Thymus (tissue), 14 donors: ENCODE measurements at places on chromosomes 16 and 17.

DNA sequence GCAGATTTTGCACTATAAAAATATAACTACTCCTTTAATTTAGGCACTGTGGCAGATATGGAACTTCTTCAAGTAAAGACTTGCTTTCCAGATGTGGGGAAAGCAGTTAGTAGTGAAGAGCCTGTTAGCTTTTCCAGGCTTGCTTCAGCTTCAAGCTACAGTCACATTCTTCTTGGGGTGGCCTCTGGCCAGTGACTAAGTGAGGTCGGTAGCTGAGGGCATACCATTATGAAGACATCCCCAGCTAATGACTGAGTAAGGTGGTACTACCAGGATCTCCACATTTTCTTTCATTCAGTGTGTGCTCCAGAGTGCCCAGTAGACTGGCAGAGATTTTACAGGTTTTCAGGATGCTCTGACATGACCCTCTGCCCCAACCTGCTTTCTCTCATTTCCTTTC lies 167.1 kb upstream of the KIF2B start:
- H3K4me3 ChIP-seq, result no peak overlapping the region
- no peak for DNase-seq
- no peaks in the 10 kb centered on the region for H3K27me3 ChIP-seq
- no peaks in the 10 kb centered on the region for H3K4me1 ChIP-seq

DNA sequence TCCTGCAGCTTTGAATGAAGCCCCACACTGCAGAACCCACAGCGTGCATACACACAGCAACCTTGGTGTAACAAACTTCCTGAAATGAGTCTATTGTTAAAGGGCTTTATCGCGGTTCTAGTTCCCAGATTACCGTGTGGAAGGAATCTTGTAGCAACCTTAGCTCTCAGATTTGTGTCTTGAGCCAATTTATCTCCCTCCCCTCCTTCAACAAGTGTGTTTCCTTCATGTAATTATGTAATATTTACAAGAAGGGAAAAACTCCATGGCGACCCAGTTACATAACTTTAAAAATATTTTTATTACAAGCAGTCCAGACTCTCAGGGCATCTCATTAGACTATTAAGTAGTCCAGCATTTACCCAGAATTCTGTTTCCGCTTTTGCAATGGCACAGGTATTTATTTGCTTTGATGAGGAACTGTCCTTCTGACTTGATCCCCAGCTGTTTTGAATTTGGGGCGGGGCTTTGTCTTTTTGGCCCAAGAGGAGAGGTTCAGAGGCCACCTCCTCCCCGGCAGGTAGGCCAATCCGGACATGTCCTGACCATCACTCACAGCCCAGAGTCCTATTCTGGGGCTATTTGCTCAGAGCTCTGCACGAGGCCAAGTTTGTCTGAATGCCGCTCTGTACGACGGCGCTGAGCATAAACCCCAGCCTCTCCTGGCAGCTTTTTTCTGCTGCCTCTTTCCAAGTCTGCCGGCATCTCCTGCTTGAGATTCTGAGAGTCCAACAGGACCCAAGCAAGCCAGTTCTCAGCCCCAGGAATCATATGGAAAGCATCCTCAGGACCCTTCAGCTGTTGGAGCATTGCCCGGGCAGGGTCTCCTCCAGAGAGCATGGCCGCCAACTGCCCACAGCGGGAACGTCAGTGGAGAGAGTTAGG lies 35.6 kb downstream of the CLEC16A start:
- peaks cover 61% of the 10 kb centered on the region for H3K4me1 ChIP-seq
- no peak for DNase-seq
- H3K27me3 ChIP-seq, result no peaks in the 10 kb centered on the region
- peaks cover 51% of the 10 kb centered on the region for H3K36me3 ChIP-seq

DNA sequence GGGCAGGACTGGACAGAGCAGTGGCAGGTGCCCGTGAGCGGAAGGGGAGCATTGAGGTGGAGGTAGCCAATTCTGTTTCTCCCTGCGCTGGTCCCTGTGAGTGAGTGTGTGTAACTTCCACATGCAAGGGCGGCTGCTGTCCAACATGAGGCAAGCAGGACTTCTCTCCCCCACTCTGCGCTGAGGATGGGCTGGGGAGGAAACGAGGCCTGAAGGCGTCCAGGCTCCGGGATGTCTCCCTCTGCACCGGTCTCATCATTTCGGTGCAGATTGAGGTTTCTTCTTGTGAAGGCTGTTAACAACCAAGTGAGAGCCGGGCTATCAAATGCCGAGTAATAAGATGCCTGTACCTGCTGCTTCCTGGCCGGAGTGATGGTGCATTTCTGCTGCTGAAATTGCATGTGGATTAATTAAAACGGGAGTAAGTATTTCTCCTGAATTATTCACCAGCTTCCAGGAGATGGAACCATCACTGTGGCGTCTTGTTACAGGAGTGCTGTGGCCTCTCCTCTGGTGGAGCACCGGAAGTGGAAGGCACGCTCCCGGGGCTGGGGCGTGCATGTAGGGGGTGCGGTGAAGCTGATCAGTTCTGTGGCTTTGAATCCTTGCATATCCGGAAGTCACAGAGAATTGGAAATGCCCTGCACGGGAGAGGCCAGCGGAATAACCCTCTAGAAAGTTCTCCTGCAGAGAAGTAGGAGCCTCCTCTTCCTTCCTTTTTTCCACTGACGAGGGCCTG lies 41.7 kb upstream of the MGAT5B start:
- DNase-seq, result no peak
- peaks cover 5% of the 10 kb centered on the region for H3K4me1 ChIP-seq
- H3K27me3 ChIP-seq, result no peaks in the 10 kb centered on the region
- no peak overlapping the region for H3K27ac ChIP-seq

GRCh38 chr16:68342620-68343019 lies 31.8 kb downstream of the PRMT7 start:
- no peak for DNase-seq
- peaks cover 24% of the 10 kb centered on the region for H3K4me1 ChIP-seq
- H3K36me3 ChIP-seq, result peaks cover 75% of the 10 kb centered on the region
- H3K4me3 ChIP-seq, result no peak overlapping the region
- no peak overlapping the region for H3K27ac ChIP-seq

DNA sequence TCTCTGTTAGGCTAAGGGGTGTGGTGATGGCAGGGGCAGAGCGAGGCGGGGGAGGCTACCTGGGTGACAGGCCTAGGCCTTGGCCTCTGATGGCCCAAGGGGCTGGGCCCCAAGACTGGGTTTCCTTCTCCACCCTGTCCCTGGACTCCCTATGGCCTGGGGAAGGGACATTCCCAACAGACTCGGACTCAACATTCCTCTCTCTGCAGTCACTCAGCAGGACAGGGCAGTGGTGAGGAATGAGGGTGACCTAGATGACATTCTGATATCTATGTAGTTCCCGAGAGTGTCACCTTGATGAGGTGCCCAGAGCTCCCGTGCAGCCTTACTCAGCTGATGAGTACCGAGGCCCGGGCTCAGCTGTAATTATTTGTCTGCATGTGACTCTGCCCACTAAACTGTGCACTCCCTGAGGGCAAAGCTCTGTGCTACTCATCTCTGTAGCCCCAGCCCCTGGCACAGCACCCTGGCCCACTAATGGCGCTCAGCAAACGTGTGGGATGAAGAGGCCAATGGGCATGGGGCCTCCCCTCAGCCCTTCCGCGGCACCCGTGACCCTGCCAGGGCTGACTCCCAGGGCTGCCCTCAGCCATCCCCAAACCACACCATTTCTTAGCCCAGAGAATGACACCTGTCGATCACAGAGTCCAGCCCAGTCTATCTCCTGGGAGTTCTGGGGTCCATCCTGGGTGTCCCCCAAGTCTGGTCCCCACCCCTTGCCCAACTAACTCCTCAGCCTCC lies 2.2 kb downstream of the PLCD3 start:
- H3K27me3 ChIP-seq, result peaks cover 32% of the 10 kb centered on the region
- H3K27ac ChIP-seq, result no peak overlapping the region
- no peak for DNase-seq
- peaks cover 10% of the 10 kb centered on the region for H3K4me1 ChIP-seq

DNA sequence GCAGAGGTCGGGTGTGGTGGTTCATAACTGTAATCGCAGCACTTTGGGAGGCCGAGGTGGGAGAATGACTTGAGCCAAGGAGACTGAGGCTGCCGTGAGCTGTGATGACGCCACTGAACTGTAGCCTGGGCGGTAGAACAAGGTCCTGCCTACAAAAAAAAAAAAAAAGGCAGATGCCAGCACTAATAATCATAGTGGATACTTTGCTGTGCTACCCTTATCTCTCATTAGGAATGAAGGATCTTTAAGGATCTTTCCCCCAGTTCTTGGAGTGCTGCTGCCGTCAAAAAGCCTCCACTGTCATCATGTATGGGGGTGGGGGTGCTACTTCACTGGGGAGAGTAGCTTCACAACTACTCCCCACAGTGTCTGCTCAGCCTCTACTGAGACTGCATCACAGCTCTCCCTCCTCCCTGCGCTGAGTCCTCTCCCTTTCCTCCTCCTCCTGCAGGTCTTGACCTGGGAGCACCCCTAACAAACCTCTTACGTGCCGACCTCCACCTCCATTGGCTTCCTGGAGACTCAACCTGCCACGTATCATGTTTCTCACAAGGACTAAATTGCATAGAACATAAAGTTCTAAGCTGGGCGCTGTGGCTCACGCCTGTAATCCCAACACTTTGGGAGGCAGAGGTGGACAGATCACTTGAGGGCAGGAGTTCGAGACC lies 24.4 kb upstream of the ST6GALNAC1 start:
- H3K4me3 ChIP-seq, result no peak overlapping the region
- peaks cover 22% of the 10 kb centered on the region for H3K4me1 ChIP-seq
- H3K36me3 ChIP-seq, result no peaks in the 10 kb centered on the region
- no peak for DNase-seq
- H3K27ac ChIP-seq, result no peak overlapping the region

GRCh38 chr16:16019488-16019887 lies 70.1 kb downstream of the ABCC1 start:
- no peak for DNase-seq
- no peaks in the 10 kb centered on the region for H3K4me1 ChIP-seq
- H3K27ac ChIP-seq, result no peak overlapping the region

- no peak for DNase-seq
- H3K36me3 ChIP-seq, result no peaks in the 10 kb centered on the region
- H3K27ac ChIP-seq, result no peak overlapping the region
- no peaks in the 10 kb centered on the region for H3K27me3 ChIP-seq
- H3K4me3 ChIP-seq, result no peak overlapping the region
These were observed 103.7 kb downstream of the RAP1GAP2 start for GRCh38 chr17:2899906-2900305.

DNA sequence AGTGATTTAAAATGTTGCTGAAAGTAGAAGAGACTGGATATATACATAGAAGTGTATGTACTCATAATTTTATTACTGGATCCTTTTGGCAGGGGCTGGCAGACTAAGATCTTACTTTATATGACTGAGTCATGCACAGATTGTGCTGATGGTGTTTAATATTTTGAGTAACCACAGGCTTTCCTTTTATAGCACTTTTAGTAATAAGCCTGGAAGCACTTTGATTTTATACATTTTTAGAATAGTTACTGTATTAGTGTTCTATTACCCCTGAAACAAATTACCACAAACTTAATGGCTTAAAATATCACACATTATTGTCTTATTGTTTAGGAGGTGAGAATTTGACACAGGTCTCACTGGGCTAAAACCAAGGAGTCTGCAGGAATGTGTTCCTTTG lies 113.4 kb upstream of the CDH8 start:
- no peaks in the 10 kb centered on the region for H3K36me3 ChIP-seq
- H3K27me3 ChIP-seq, result no peaks in the 10 kb centered on the region
- H3K4me3 ChIP-seq, result no peak overlapping the region
- no peak overlapping the region for H3K27ac ChIP-seq
- H3K4me1 ChIP-seq, result no peaks in the 10 kb centered on the region

GRCh38 chr17:39177256-39177655 lies 11.3 kb upstream of the ARL5C start:
- no peaks in the 10 kb centered on the region for H3K27me3 ChIP-seq
- peaks cover 42% of the 10 kb centered on the region for H3K36me3 ChIP-seq
- peaks cover 32% of the 10 kb centered on the region for H3K4me1 ChIP-seq
- no peak overlapping the region for H3K27ac ChIP-seq
- H3K4me3 ChIP-seq, result no peak overlapping the region
- no peak for DNase-seq

DNA sequence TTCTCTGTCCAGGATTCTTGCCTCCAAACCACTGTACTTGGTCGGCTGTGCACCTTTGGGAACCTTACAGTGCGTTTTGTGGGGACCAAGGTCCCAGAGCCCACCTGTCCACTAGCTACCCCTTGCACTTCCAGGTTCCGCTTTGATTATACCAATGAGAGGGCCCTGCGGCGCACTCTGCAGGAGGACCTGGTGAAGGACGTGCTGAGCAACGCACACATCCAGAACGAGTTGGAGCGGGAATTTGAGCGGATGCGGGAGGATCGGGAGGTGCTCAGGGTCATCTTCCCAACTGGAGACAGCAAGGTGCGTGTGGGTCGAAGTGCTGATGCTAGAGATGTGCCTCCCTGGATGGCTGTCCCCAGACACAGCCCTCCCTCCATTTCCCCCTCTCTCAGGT lies 18.8 kb downstream of the POLR2A start:
- H3K4me3 ChIP-seq, result no peak overlapping the region
- DNase-seq, result no peak
- no peaks in the 10 kb centered on the region for H3K4me1 ChIP-seq
- H3K27ac ChIP-seq, result no peak overlapping the region
- no peaks in the 10 kb centered on the region for H3K27me3 ChIP-seq

DNA sequence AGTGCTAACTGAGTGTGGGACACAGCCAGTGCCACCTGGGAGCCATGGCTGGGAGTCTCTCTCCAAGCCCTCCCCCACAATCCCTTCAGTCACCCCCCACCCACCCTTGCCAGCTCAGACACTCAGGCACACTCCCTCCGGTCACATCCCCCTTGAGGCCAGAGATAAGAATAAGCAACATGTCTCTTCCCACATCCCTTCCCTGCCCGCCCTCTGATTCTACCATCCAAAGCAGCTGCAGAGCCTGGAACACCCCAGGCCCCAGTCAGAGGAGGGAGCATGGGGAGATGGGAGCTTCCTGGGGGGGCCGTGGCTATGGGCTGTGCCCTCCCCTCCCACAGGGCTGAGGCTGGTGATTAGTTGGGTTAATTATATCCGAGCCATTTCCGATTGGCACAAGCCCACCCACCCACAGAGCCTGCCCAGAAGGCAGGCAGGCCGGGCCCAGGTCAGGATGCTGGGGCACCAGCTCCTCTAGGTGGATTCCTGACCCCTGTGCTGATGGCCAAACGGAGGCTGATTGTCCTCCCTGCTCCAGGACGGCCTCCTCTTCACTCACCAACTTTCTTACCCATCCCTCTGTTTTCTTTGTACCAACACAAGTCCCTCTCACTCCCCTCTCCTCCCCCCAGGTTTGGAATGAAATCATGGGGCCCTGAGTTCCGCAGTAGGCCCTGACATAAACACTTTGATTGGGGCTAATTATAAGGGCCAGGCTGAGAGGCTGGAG lies 28.6 kb upstream of the MEIOC start:
- DNase-seq, result no peak
- H3K4me1 ChIP-seq, result no peaks in the 10 kb centered on the region
- no peaks in the 10 kb centered on the region for H3K36me3 ChIP-seq
- H3K4me3 ChIP-seq, result no peak overlapping the region
- no peak overlapping the region for H3K27ac ChIP-seq

GRCh38 chr17:59026176-59026939 lies 80.3 kb downstream of the TRIM37 start:
- no peak overlapping the region for H3K27ac ChIP-seq
- H3K4me1 ChIP-seq, result no peaks in the 10 kb centered on the region
- no peak overlapping the region for H3K4me3 ChIP-seq
